Gastrocnemius medialis (tissue), 4 donors: ENCODE measurements at places on chromosomes 12 and 14. TPM values are rescaled to one million over a fixed set of nuclear protein-coding genes. Genes with fewer than 3 reads are reported as not detected.

PTPN21 gene
- total RNA-seq = 11.1 TPM

CLEC1B gene
- total RNA-seq = not detected

GRCh38 chr14:56339855-56340701 lies 221.9 kb downstream of the PELI2 start:
- peak; percentile 45 for DNase-seq

SPIC gene
- not detected for total RNA-seq

DNA sequence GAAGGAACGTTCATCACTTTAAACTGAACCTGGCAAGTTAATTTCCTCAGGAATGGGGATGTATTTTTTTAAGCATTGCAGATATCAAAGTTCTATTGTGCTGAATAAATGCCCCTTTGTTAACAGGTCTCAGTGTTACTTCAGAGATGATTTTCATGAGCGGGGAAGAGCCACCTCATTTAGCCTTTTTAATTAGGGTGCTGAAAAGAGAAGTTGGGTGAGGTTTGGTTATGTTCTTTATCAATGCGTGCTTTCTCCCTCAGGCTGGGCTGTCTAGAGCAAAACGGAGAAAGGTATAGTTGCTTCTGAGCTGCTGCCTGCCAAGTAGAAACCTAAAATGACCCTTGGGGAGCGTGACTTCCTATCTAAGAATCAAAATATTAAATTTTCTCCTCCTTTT lies 8.0 kb upstream of the HIP1R start:
- no peak for DNase-seq

RIN3 gene
- total RNA-seq = 2.1 TPM

INTS13 gene
- total RNA-seq = 39.9 TPM

TNFAIP2 gene
- total RNA-seq = 72.9 TPM

GRCh38 chr12:115378291-115378690 lies 694.3 kb upstream of the TBX3 start:
- no peak for DNase-seq

DNA sequence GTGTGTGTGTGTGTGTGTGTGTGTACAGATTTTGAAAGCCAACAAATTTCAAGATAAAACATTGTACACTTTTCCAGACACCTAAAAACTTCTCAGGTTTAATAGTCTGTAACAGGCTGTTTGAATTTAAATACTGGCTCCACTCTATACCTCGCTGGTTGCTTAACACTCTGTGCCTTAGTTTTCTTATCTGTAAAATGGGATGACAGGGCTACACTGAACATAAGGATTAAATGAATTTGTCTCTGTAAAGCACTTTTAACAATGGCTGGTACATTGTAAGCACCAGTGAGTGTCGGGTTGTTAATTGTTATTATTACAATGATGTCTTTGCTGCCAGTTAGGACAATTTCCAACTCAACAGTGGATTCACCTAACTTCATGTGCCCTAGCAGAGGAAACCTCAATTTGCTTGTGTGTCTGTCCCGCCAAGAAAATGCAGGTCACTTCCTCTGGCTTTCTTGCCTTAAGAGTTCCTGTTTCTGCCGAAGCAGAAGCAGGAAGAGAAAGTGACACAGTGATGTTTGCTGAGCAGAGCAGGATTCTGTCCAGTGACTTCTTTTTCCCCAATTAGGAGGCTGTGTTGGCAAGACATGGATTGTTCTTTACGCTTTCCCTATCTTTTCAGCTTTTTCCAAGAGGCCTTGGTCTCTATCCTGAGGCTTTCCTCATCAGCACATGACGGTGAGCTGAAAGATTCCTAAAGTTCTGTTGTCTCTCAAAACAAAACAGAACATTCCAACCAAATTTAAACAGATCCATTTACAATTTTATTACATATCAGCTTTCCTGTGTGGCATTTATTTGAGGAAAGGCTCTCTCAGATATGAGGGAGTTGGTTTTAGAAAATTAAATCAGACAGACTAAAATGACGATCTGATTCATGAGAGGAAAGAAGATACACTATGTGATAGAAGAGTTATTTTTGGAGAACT lies 154.1 kb upstream of the ATP2B1 start:
- DNase-seq = no peak
